ENCODE measurements at places on chromosomes 16 and 17. TPM values are rescaled to one million over a fixed set of nuclear protein-coding genes. Genes with fewer than 3 reads are reported as not detected.

WNK4 gene
- total RNA-seq = under 0.01 TPM

GRCh38 chr17:40065769-40066510 is 3.2 kb downstream of the THRA start:
- no peaks in the 10 kb centered on the region for H3K36me3 ChIP-seq
- peak; percentile 42 for DNase-seq
- no peak overlapping the region for H3K27ac ChIP-seq
- H3K27me3 ChIP-seq = peaks cover 5% of the 10 kb centered on the region

DNA sequence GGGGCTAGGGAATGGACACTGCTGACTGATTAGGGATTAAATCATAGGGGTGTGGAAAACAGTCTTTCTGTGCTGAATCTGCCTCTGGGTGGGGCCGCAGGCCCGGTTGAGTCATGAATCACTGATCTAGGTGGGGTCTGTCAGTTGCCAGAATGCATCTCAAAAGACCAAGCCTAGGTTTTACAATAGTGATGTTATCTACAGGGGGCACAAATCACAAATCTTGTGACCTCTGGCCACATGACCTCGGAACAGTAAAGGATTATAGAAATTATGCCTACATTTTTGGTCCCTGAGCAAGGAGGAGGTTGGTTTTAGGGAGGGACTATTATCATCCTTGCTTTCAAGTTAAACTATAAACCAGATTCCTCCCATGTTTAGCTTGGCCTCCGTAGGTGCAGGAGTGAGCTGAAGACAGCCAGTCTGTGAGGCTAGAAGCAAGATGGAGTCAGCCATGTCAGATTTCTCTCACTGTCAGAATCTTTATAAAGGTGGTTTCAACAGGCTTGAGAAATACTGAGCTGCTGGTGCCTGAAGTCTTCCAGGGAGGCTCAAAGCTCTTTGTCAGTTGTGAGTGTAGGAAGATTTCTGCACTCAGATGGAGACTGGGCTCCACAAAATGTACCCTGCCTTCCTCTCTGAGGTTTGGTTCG is 12.9 kb downstream of the GNGT2 start:
- H3K4me3 ChIP-seq = no peak overlapping the region
- no peak overlapping the region for H3K27ac ChIP-seq
- no peak for DNase-seq
- H3K4me1 ChIP-seq = peaks cover 21% of the 10 kb centered on the region
- H3K27me3 ChIP-seq = no peaks in the 10 kb centered on the region

P2RX1 gene
- not detected for total RNA-seq

GRCh38 chr17:38451840-38452529 is 23.7 kb downstream of the ARHGAP23 start:
- no peaks in the 10 kb centered on the region for H3K27me3 ChIP-seq
- peak overlapping the region; percentile 91 for H3K27ac ChIP-seq
- H3K4me1 ChIP-seq = peaks cover 86% of the 10 kb centered on the region
- H3K4me3 ChIP-seq = peak overlapping the region; percentile 54
- peak; percentile 100 for DNase-seq

CES5A gene
- not detected for total RNA-seq
